ENCODE measurements at places on chromosomes 7 and 10. TPM values are rescaled to one million over a fixed set of nuclear protein-coding genes. Genes with fewer than 3 reads are reported as not detected.

Gene HYAL4
- total RNA-seq = 0.37 TPM

Gene GPR15LG
- total RNA-seq = 1.5 TPM

Gene ITPRID1
- total RNA-seq = not detected

Gene LRRC27
- 3.3 TPM for total RNA-seq

Gene JAZF1
- 0.82 TPM for total RNA-seq

Gene ELAPOR2
- 7.1 TPM for total RNA-seq

Gene GARIN1A
- 0.21 TPM for total RNA-seq

Gene AGR3
- total RNA-seq = not detected

Gene METTL2B
- total RNA-seq = 28.1 TPM

Gene VGF
- total RNA-seq = 0.23 TPM
